NCI-H1105 (cell line): ENCODE measurements at places on chromosomes 13 and 19.

- no peak for DNase-seq
Observed at GRCh38 chr19:6249296-6249695, 30.5 kb downstream of the MLLT1 start.

DNA sequence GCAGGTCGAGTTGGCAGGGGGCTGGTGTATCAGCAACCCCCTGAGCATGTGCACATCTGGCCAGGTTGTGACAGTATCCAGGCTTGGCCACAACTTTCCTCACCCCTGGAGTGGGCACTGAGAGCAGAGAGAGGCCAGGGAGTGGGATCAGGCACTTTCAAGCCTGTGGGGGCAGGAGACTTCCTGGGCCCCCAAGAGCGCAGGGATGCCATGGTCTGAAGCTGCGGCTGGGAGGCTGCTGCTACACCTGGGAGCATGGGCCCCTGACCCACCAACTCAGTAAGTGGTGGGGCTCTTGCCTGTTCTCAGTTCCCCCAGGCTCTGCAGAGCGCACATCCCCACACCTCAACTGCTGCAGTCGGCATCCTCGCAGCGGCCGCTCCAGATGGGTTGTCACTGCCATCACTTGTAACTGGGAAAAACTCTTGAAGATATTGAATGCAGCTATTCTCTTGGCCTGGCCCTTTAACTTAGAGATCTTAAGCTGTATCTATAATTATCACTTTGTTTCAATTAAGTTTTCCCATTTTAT lies 245.4 kb upstream of the SLITRK1 start:
- DNase-seq, result no peak

GRCh38 chr13:80339563-80339911 lies 1.4 kb downstream of the SPRY2 start:
- DNase-seq, result no peak

GRCh38 chr13:38979891-38980749 lies 10.5 kb downstream of the STOML3 start:
- no peak for DNase-seq

DNA sequence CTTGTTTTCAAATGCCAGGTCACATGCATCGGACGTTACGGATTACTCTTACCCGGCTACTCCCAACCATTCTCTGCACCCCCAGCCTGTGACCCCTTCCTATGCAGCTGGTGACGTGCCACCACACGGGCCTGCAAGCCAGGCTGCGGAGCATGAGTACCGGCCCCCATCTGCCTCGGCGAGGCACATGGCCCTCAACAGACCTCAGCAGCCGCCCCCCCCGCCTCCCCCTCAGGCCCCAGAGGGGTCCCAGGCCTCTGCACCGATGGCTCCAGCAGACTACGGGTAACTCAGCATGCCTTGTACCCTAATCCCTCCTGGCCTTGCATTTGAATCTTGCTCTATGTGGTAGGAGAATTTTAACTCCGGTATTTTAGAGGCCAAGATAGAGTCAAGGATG lies 79.5 kb downstream of the GPR12 start:
- no peak for DNase-seq

- no peak for DNase-seq
Observed at GRCh38 chr13:51618626-51619025, 34.4 kb downstream of the WDFY2 start.

GRCh38 chr13:73075954-73076353 lies 17.1 kb downstream of the KLF5 start:
- no peak for DNase-seq

DNA sequence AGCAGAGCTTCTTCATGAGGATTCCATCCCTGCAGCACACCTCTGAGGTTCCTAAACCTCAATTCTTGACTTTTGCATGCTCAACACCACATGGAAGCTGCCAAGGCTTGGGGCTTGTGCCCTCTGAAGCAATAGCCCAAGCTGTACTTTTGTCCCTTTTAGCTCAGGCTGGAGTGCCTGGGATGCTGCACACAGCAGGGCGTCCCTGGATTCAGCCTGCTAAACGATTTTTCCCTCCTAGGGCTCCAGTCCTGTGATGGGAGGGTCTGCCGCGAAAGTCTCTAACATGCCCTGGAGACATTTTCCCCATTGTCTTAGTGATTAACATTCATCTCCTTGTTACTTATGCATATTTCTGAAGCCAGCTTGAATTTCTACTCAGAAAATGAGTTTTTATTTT lies 98.3 kb downstream of the SLITRK5 start:
- no peak for DNase-seq

DNA sequence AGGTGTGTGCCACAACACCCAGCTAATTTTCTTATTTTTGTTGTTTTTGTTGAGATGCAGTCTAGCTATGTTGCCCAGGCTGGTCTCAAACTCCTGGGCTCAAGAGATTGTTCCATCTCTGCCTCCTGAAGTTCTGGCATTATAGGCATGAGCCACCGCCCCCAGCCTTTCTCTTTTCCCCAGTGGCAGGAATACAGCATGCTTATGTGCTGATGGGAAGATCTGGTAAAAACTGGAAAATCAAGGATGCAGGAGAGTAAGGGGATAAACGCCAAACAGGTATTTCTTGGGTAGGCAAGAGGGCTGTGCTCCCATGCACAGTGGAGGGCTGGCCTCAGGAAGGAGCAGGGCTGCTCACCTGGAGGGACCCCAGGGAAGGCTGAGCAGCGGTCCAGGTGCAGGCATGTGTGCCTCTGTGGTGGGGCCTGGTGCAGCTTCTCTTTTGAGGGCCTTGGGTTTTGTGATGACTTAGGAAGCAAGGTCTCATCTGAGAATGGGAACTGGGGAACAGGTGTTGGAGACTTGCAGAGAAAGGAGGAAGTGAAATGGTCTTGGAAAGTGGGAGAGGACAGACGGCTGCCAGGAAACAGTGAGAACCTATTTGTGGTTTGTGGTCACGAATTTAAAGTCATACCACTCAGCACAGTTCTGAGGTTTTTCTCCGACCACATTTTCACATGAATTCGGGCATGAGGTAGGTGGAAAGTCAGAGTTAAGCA lies 106.5 kb downstream of the TEX26 start:
- no peak for DNase-seq

GRCh38 chr13:28586439-28587173 lies 72.3 kb upstream of the POMP start:
- no peak for DNase-seq

DNA sequence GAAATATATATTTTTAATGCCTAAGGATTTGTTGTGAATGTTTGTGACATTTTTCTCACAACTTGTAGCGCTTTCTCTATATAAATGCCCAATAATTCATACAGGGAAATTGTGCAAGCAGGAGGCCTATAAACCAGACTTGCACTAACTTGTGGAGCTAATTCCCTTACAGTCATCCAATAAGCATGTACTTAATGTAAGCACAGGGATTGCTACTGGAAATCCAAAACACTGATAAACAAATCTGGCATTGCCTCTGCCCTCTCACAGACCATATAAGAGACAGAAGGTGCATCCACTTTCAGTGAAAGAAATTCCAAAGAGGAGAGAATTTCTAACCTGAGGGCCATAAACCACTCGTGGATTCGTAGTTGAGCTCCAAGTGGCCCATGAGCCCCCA lies 518.8 kb downstream of the MYO16 start:
- no peak for DNase-seq

DNA sequence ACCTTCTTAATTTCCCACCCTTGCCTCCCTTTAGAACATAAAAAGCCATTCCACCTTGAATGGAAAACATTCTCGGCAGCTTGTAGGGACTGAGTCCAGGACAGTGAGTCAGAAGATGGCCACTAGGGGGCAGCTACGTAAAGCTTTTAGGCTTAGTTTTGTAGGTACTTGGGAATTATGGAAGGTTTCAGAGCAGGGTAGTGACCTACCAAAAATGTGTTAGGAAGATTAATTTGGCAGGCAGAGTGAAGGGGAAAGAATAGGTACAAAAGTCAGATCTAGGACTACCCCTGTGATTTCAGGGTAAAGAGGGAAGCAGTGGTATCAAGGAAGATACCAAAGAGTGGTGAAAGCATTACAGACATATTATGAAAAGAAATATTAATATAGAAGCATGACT lies 198.4 kb downstream of the NDFIP2 start:
- peak; percentile 31 for DNase-seq

- DNase-seq, result no peak
Observed at GRCh38 chr19:17499648-17500446, 11.6 kb upstream of the PGLS start.

GRCh38 chr19:36423925-36424324 lies 5.5 kb upstream of the ZFP82 start:
- no peak for DNase-seq
